Hippocampal formation (tissue), 2 donors: ENCODE measurements at places on chromosomes 4 and X.

GRCh38 chr4:146104541-146104940 is 71.0 kb upstream of the LSM6 start:
- DNase-seq, result no peak

- peak; percentile 57 for DNase-seq
These were observed 9.5 kb downstream of the RNF175 start for GRCh38 chr4:153750197-153750817.

- no peak for DNase-seq
These were observed 363.1 kb upstream of the HS3ST1 start for GRCh38 chr4:11791797-11792196.

DNA sequence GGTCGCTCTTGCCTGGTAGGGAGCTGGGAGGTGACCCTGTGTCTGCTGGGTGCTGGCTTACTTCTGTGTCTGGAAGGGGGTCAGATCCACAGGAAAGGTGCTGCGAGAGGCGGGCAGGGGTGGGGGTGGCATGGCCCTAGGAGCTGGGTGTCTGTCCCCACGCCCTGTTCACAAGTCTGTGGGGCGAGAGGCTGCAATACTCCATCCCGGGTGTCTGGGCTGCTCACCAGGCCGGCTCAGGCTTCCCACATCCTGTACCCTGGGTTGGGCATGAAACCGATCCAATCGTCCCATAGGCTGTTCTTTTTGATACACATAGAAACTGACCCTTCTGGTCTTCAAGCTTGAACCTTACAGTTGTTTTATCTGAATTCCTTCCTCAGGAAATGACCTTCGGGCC is 993 bp upstream of the CTAG2 start:
- no peak for DNase-seq

GRCh38 chr4:79663141-79663540 is 255.1 kb upstream of the GK2 start:
- DNase-seq, result no peak

DNA sequence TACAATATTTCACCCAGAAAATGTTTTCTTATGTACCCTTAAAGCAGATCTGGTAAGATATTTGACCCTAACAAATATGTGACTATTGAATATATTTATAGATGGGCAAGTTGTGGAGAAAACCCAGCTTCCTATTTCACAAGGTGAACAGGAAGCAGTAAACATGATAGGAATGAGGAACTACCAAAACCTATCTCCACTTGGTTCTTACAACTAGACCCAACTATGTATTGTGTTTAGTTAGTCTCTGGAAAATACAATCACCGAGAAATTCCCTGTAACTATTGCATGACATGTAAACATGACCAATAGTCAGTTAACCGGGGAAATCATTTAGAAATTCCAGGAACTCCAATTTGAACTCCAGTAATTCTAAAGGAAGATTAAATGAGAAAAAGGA is 8.4 kb upstream of the RXFP1 start:
- no peak for DNase-seq

DNA sequence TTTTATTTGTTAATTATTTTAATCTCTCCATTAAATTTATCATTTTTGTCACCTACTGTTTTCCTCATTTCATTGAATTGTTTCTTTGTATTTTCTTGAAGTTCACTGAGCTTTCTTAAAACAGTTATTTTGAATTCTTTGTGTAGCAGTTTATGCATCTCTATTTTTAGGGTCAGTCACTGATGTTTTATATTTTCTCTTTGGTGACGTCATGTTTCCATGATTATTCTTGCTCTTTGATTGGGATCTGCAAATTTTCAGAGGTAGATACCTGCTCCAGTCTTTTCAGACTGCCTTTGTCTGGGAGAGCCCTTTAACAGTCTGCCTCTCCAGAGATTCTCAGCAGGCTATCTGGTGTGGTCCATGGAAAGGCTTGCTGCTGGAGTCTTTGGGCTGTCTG is 25.6 kb upstream of the TRPC5 start:
- DNase-seq, result no peak

GRCh38 chrX:118156254-118156952 is 39.8 kb upstream of the KLHL13 start:
- no peak for DNase-seq

- peak; percentile 3 for DNase-seq
These were observed 214.5 kb upstream of the TACR3 start for GRCh38 chr4:103934178-103934789.

GRCh38 chrX:1242891-1243402 is 25.7 kb upstream of the CSF2RA start:
- DNase-seq, result no peak

GRCh38 chr4:185062606-185063005 is 44.3 kb downstream of the HELT start:
- DNase-seq, result no peak

GRCh38 chrX:32530802-32531403 is 680.4 kb downstream of the DMD start:
- DNase-seq, result no peak
